ENCODE measurements at places on chromosomes 3 and 15.

DNA sequence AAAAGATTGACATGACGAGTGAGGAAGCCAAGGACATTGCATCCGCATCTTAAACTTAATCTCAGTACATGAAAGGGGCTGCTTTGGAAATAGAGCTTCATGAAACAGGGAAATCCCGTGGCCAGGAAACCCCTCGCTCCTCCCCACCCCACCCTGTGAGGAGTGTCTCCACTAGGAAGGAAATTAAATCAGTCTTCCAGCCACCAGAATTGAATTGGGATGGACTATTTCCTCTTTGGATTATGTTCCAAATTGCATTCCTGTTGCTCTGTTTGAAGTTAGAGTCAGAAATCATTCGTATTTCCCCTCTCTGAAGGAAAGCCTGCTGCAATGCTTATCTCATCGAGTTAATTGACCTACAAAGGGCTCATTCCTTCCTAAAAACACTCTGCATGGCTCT lies 35.8 kb downstream of the CLDN11 start:
- no peak for DNase-seq

DNA sequence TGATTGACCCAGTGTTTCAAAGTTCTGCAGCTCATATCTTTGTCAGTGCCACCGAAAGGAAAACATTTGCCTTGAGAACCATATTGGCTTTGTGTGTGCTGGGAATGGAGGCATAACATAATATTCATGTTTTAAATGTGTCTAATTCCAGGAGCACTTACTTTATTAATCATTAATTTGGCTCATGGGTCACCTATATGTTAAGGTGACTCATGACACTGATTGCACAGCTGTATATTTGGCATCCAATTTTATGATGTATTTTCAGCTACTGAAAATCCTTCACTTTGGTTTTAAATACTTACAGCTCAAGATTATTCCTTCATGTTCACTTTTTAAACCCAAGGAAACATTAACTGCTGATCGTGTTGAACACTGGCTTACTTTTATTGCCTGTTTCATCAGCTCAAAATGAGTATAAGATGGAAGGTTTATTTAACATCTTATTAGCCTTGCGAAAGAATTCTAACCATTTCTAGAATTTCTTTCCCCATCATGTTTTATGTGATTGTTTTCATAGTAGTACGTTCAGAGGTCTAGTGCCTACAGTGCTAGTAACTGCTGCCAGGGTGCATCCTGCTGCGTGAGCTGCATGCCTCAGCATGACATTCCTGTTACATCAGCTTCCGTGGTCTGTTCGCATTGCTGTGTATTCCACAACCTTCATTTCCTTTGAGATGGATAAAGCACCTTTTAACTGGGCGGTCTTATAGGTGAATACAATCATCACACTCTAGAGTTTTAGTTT lies 63.7 kb downstream of the LRCH3 start:
- DNase-seq: peak; percentile 94

DNA sequence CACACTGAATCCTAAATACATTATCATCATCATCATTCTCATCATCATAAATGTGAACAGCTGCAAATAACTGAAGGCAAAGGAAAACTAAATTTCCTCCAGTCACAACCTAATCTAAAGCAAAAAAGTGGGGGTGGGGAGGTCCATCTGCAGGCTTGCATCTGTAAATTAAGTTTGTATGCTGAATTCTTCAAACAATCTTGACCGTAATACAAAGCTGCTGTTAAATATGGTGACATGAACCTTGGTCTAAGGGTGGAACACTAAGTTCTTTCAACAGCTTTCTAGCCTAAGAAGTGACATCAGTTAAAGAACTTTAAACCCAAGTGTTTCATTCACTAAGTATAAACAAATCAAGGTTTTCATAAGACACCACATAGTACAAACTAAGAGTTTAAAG lies 4.3 kb downstream of the LRRFIP2 start:
- no peak for DNase-seq

GRCh38 chr3:23644099-23644498 lies 161.7 kb upstream of the UBE2E1 start:
- DNase-seq: no peak

DNA sequence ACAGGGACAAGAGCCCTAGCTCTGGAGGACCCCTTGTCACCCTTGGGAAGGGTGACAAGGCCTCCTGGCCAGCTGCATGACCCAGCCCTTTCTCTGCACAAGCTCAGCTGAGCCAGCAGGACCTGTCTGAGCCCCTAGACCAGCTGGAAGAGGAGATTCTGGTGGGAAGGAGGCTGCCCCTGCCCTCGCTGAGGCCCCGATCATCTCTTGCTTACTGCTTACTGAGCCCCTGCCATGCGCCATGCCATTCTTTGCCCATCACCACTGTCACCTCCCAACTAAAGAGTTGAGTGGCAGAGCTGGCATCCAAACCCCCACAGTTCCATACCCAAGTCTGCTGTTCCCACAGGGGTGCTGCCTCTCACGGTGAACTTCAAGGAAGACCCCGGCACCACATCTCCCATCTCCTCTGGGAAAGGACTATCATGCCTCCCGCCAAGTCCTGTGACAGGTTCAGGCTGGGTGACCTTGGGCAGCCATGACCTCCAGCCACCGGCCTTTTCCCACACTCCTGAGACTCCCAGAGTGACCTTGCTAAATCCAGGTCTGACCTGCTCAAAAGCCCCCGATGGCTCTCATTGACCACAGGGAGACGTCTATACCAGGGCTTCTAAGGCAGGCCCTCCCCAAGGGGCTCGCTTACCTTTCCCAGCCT lies 34.0 kb downstream of the ACSBG1 start:
- no peak for DNase-seq

DNA sequence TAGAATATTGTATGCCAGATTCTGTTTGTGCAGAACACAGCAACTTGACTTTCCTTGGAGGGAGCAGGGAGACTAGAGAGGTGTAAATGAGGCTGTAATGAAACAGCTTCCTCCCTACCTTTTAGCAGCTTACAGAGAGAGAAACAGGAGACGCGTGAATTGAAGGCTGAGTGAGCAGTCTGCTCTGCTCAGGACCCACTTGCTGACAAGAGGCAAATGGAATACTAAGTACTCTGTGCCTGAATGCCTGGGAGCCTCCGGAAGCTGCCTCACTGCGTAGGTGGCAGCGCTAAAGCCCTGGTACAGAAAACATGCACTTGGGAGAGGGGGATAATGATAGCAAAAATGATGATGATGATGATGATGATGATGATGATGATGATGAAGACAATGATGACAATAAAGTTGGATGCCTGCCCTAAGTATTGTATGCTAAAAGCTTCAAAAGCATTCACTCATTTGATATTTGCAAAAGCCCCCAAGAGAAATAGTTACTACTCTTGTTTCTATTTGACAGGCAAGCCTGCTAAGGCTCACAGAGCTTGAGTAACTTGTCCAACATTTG lies 548.9 kb downstream of the NTRK3 start:
- DNase-seq: no peak

GRCh38 chr15:77026501-77027110 lies 31.7 kb downstream of the PSTPIP1 start:
- no peak for DNase-seq

- DNase-seq: no peak
These were observed 199.8 kb upstream of the TLE3 start for GRCh38 chr15:70297465-70298058.

- DNase-seq: no peak
These were observed 42.9 kb downstream of the DCUN1D1 start for GRCh38 chr3:182937293-182938051.

DNA sequence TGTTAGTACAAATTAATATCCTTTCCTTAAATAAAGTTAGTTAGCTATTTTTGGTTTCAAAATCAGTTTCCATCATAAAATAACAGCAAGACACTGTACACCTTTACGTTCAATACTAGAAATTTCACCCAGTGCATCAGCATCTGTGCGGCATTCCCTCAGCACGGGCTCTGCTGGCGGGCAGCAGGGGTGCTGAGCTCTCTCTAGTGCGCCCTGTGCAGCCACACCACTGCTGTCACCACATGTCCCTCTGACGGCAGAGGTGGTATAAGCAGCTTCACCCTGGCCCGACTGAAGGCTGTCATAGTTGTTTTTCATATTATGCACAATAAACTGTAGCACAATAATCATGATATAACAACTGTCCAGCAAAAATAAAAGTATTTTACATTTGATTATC lies 35.4 kb downstream of the FAN1 start:
- DNase-seq: no peak
